Stimulated activated naive B cell treated with anti-CD40 and anti-IgM and Interleukin-4, amounts not matched to agents 10 μg/mL and 1 μg/mL and 100 μg/mL, for 72 hours (primary cell): ENCODE measurements at places on chromosomes 3 and 15.

DNA sequence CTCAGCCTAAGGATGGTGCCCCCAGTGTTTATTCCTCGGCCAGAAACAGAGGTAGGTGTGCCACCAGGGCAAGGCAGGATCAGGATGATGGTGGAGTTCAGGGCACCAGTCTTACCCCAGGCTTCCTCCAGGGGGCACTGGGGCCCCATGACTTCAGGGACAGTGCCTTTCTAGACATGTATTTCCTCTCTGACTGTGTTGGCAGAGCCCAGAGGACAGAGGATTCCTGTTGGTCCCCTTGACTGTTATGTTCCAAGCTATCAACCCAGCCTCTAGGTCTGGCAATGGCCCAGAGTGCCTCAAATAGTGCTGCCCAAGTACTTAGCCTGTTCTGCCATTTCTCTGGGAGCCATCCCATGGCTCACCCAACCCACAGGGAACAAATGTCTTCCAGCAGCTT lies 2.8 kb downstream of the HEMK1 start:
- peak overlapping the region; percentile 25 for H3K4me3 ChIP-seq
- H3K4me1 ChIP-seq = peaks cover 66% of the 10 kb centered on the region
- no peaks in the 10 kb centered on the region for H3K27me3 ChIP-seq
- peak overlapping the region; percentile 92 for H3K27ac ChIP-seq
- H3K36me3 ChIP-seq = peaks cover 22% of the 10 kb centered on the region

DNA sequence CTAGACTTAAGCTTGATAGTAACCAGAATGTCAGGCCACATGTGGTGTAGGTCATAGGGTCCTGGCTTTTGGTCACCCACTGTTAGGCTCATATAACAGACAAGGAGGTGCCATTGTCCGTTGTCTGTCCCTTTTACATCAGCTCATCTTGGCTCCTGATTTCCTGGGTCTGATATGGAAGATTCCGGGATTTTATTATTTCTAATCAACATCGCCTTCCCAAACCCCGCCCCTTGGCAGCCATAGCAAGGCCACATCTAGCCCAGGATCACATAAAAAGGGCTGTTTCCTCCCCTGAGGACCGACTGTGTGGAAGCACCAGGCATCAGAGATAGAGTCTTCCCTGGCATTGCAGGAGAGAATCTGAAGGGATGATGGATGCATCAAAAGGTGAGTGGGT lies at the start of gene TGM4:
Gene TGM4, plus strand, starts transcription at position 301 of the 400 bp plus-strand sequence. Its CDS starts 71 bp downstream, at position 372.
- H3K4me3 ChIP-seq = no peak within 1 kb of the TSS
- no peak for DNase-seq
- H3K27ac ChIP-seq = no peak within 1 kb of the TSS
- H3K27me3 ChIP-seq = no peaks in the 10 kb centered on the region

GRCh38 chr3:42983927-42984326 lies 4.8 kb downstream of the GASK1A start:
- DNase-seq = no peak
- H3K27ac ChIP-seq = no peak overlapping the region
- no peak overlapping the region for H3K4me3 ChIP-seq
- peaks cover 12% of the 10 kb centered on the region for H3K4me1 ChIP-seq
- peaks cover 35% of the 10 kb centered on the region for H3K27me3 ChIP-seq

DNA sequence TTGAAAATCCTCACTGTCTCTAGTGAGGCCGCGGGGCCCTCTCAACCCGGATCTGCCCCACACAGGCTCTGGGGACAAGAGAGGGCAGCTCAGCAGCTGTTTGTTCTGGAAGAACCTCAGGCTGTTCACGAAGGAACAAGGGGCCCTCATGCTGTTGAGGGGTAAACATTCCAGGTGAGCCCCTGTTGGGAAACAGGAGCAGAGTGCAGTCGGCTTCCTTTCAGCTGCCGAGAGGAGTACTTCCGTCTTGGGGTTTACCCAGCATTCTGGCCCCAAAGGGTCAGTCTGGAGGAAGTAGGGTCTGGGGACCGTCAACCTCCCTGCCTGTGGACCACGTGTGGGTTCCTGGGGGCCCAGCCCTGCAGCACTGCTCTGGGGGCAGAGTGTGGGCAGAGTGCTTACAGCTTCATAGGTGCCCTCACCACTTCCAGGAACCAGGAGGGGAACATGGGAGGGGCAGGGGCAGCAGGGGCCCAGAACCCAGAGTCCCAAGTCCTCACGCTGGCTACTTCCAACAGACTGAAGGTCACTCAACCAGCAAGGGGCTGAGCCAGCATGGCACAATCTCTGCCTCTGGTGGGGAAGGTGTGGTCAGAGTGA lies 49.2 kb upstream of the CTSH start:
- peaks cover 18% of the 10 kb centered on the region for H3K4me1 ChIP-seq
- DNase-seq = no peak
- peaks cover 11% of the 10 kb centered on the region for H3K27me3 ChIP-seq

DNA sequence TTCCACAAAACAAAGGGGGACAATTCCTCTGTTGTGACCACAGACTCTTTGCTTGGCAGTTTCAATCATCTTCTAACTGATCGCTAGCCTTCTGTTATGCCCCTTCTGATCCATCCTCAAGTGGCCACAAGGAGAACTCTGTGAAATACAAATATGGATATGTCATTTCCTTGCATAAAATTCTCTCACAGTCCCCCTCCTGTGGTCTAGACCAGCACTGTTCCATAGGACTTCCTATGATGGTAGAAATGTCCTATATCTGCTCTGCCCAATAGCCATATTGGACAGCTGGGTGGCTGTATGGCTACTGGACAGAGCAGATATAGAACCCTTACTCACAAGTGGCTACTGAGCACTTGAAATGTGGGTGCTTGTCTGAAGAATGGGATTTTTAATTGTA lies 25.9 kb upstream of the SNRK start:
- no peaks in the 10 kb centered on the region for H3K36me3 ChIP-seq
- no peaks in the 10 kb centered on the region for H3K27me3 ChIP-seq
- no peak overlapping the region for H3K4me3 ChIP-seq
- peaks cover 42% of the 10 kb centered on the region for H3K4me1 ChIP-seq

- H3K27ac ChIP-seq = no peak overlapping the region
- no peaks in the 10 kb centered on the region for H3K36me3 ChIP-seq
- peaks cover 7% of the 10 kb centered on the region for H3K4me1 ChIP-seq
- H3K4me3 ChIP-seq = no peak overlapping the region
- DNase-seq = no peak
Measured at GRCh38 chr15:56760186-56760585, 26.9 kb upstream of the ZNF280D start.

GRCh38 chr15:96412906-96413231 lies 82.4 kb downstream of the NR2F2 start:
- no peak overlapping the region for H3K27ac ChIP-seq
- no peak overlapping the region for H3K4me3 ChIP-seq
- no peak for DNase-seq
- H3K27me3 ChIP-seq = peaks cover 73% of the 10 kb centered on the region
- no peaks in the 10 kb centered on the region for H3K36me3 ChIP-seq
- H3K4me1 ChIP-seq = peaks cover 13% of the 10 kb centered on the region

GRCh38 chr15:92884436-92885223 lies 15.5 kb upstream of the CHD2 start:
- DNase-seq = no peak
- H3K27me3 ChIP-seq = no peaks in the 10 kb centered on the region
- peaks cover 38% of the 10 kb centered on the region for H3K4me1 ChIP-seq
- H3K27ac ChIP-seq = peak overlapping the region; percentile 97
- peak overlapping the region; percentile 89 for H3K4me3 ChIP-seq

DNA sequence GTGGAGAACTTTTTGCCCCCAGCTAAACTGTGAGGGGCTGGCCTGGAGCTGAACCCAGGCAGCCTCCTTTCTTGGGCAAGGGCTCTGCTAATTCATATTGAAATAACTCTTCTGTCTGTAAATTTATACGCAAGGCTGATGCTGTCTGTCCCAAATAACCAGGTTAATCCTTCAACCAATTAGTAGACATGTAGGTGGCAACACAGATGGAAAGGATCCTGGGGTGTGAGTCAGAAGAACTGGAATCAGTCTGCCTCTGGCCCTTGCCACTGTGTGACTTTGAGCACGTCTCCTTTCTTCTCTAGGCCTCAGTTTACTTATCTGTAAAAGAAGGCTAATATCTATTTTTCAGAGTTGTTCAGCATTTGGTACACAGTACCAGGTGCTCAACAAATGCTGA lies 48.3 kb upstream of the IREB2 start:
- no peak for DNase-seq
- H3K4me1 ChIP-seq = no peaks in the 10 kb centered on the region
- no peak overlapping the region for H3K27ac ChIP-seq
- H3K4me3 ChIP-seq = no peak overlapping the region
- no peaks in the 10 kb centered on the region for H3K36me3 ChIP-seq

- no peak overlapping the region for H3K27ac ChIP-seq
- H3K4me3 ChIP-seq = no peak overlapping the region
- no peaks in the 10 kb centered on the region for H3K27me3 ChIP-seq
- H3K36me3 ChIP-seq = no peaks in the 10 kb centered on the region
- no peaks in the 10 kb centered on the region for H3K4me1 ChIP-seq
- no peak for DNase-seq
Measured at GRCh38 chr3:177633671-177634207, 436.5 kb upstream of the TBL1XR1 start.

DNA sequence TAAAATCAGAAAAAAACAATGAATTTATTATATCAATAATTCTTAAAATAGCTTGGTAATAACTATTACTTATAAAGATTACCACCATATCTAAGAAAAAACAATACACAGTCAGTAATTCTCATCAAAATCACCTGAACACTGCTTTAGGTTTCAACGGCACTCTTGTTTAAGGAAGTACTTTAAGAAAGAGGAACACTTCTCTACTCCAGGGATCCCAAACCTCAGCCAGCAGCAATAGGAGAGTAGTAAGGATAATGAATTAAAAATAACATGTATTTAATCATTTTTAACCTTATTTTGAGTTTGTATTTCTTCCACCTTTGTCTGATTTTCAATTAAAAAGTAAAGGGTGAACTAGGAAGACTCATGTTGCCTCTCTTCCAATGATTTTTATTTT lies 494.0 kb upstream of the NR2F2 start:
- no peak overlapping the region for H3K4me3 ChIP-seq
- H3K36me3 ChIP-seq = no peaks in the 10 kb centered on the region
- no peak for DNase-seq
- no peaks in the 10 kb centered on the region for H3K4me1 ChIP-seq
- H3K27me3 ChIP-seq = no peaks in the 10 kb centered on the region
- no peak overlapping the region for H3K27ac ChIP-seq

- no peaks in the 10 kb centered on the region for H3K36me3 ChIP-seq
- H3K4me1 ChIP-seq = peaks cover 3% of the 10 kb centered on the region
- no peak for DNase-seq
- no peak overlapping the region for H3K27ac ChIP-seq
- H3K27me3 ChIP-seq = peaks cover 3% of the 10 kb centered on the region
Measured at GRCh38 chr3:61875046-61875844, 313.9 kb downstream of the PTPRG start.

DNA sequence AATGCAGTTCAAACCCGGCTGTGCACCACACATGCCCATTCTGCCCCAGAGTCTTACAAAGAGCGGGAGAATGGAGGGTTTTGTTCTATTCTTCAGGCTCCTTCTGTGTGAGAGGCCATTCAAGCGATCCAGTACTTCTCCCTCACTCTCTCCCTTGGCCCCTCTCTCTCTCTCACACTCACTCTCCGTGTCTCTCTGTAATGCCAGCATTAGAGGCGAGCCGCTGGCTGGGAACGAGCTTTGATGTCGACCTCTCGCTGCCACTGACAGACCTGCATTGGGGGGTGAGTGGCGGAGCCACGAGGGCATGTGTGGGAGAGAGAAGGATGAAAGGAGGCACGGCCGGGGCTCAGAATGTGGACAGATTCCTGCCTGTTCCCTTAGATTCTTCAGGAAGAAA lies 231.7 kb upstream of the ARRDC4 start:
- no peak overlapping the region for H3K27ac ChIP-seq
- H3K4me3 ChIP-seq = no peak overlapping the region
- no peaks in the 10 kb centered on the region for H3K36me3 ChIP-seq
- no peaks in the 10 kb centered on the region for H3K4me1 ChIP-seq
- DNase-seq = no peak
- no peaks in the 10 kb centered on the region for H3K27me3 ChIP-seq

DNA sequence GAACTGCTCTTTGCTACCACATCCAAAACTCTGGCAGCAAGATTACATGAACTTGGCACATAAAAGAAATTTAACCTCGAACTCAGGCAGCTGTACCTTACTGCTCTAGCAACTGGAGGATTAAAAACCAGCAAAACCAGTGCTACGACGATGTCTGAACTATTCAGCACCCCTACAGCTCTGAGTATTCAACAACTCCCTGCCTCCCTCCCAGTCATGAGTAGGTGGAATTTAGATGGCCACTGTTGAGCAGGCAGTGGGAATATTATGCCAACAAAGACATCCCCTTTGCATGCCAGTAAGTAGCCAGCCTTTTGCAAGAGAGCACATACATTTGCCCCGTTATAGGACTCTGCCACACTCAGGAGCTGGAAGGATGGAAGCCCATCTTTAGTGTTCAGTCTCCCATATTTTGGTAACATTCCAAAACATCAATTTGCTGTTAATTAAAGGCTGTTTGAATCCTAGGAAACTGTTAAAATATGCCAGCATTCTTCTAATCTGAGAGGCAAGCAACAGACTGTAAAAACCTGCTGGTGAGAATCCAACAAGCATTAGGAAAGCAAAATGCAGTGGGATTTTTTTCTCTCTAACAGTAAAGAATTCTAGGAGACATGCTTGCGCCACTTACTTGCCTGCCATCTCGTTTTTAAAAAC lies 85.4 kb downstream of the ZNF385D start:
- H3K27me3 ChIP-seq = no peaks in the 10 kb centered on the region
- H3K4me1 ChIP-seq = no peaks in the 10 kb centered on the region
- DNase-seq = no peak
- no peak overlapping the region for H3K4me3 ChIP-seq
- no peaks in the 10 kb centered on the region for H3K36me3 ChIP-seq

GRCh38 chr15:77420610-77421369 lies at the start of gene HMG20A:
TSS of gene HMG20A (plus strand) at chr15:77420888. CDS start at chr15:77458408, 37,520 bp downstream.
- peak; percentile 60 for DNase-seq
- no peaks in the 10 kb centered on the region for H3K27me3 ChIP-seq
- peaks cover 41% of the 10 kb centered on the region for H3K4me1 ChIP-seq
- peak within 1 kb of the TSS; percentile 100 for H3K27ac ChIP-seq
- peaks cover 15% of the 10 kb centered on the region for H3K36me3 ChIP-seq

GRCh38 chr3:187044867-187045552 lies 94.3 kb downstream of the RPL39L start:
- H3K36me3 ChIP-seq = peaks cover 80% of the 10 kb centered on the region
- DNase-seq = no peak
- peaks cover 98% of the 10 kb centered on the region for H3K4me1 ChIP-seq
- H3K27me3 ChIP-seq = no peaks in the 10 kb centered on the region

- no peaks in the 10 kb centered on the region for H3K27me3 ChIP-seq
- H3K27ac ChIP-seq = no peak overlapping the region
- DNase-seq = no peak
- H3K4me3 ChIP-seq = no peak overlapping the region
Measured at GRCh38 chr3:158679547-158680000, 7.1 kb upstream of the LXN start.

- peaks cover 2% of the 10 kb centered on the region for H3K4me1 ChIP-seq
- H3K4me3 ChIP-seq = no peak overlapping the region
- peaks cover 15% of the 10 kb centered on the region for H3K27me3 ChIP-seq
Measured at GRCh38 chr3:190178779-190179178, 58.1 kb upstream of the P3H2 start.

- H3K4me3 ChIP-seq = no peak overlapping the region
- H3K4me1 ChIP-seq = no peaks in the 10 kb centered on the region
- no peak for DNase-seq
- H3K27me3 ChIP-seq = peaks cover 23% of the 10 kb centered on the region
- H3K27ac ChIP-seq = no peak overlapping the region
- peaks cover 13% of the 10 kb centered on the region for H3K36me3 ChIP-seq
Measured at GRCh38 chr3:42275217-42275616, 9.2 kb upstream of the CCK start.
